ENCODE measurements at places on chromosomes 16 and 17.

DNA sequence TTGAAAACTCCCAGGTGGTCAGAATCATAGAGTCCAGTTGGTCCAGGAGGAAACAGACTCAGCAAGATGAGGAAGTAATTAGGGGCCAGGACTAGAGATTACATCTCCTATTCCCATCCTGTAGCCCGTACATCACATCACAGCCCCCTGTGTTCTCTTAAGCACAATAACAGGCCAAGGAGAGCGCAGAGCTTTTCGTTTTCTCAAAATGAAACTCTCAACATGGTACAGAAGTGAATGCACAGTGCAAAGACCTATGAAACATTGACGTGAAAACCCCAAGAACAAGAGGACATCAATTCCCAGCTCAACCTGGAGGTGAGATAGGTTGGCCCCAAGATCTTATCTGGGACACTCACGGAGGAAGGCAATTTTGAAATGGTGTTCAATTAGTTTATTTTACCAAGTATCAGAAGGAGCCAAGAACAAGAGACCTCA, 9.0 kb downstream of the PIK3R5 start:
- DNase-seq = no peak

DNA sequence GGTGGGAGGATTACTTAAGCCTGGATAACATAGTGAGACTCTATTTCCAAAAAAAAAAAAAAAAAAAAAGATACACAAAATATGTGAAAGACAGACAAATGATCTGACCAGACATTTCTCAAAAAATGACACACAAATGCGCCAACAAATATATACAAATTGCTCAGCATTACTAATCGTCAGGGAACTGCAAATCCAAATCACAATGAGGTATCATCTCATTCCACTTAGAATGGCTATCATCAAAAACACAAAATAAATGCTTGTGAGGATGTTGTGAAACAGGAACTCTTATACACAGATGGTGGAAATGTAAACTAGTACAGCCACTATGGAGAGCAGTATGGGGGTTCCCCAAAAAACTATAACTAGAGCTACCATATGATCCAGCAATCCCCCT, 62.4 kb downstream of the STX8 start:
- DNase-seq = no peak

- no peak for DNase-seq
Measured at GRCh38 chr16:78551487-78552085, 452.1 kb downstream of the WWOX start.

- DNase-seq = no peak
Measured at GRCh38 chr17:29802246-29802645, 127.8 kb downstream of the SSH2 start.

GRCh38 chr16:66342294-66342900, 24.1 kb upstream of the CDH5 start:
- DNase-seq = no peak

- DNase-seq = peak; percentile 9
Measured at GRCh38 chr17:62892061-62892675, 73.9 kb upstream of the TANC2 start.

GRCh38 chr17:43030137-43030767, 5.2 kb downstream of the RND2 start:
- no peak for DNase-seq

- DNase-seq = no peak
Measured at GRCh38 chr17:62664336-62665120, 37.1 kb downstream of the MRC2 start.

GRCh38 chr17:80631142-80632045, 86.8 kb downstream of the RPTOR start:
- peak; percentile 44 for DNase-seq

DNA sequence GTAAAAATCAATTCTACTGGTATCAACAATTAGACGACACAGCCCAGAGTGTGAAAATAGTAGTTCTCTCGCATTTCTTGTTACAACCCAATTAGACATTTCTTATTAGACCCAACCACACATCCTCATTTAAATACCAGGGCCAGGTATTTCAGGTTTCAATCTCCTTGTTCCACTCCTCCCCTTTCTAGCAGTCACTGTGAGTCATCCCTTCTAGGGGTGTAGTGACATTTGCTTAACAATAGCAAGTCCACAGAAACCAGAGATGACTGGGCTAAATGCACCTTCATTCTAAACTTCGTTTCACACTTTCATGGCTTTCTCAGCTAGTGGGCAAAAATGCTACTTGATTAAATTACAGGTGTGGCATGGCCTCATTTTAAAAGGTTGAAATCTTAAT, 116.9 kb upstream of the CACNG3 start:
- DNase-seq = no peak

DNA sequence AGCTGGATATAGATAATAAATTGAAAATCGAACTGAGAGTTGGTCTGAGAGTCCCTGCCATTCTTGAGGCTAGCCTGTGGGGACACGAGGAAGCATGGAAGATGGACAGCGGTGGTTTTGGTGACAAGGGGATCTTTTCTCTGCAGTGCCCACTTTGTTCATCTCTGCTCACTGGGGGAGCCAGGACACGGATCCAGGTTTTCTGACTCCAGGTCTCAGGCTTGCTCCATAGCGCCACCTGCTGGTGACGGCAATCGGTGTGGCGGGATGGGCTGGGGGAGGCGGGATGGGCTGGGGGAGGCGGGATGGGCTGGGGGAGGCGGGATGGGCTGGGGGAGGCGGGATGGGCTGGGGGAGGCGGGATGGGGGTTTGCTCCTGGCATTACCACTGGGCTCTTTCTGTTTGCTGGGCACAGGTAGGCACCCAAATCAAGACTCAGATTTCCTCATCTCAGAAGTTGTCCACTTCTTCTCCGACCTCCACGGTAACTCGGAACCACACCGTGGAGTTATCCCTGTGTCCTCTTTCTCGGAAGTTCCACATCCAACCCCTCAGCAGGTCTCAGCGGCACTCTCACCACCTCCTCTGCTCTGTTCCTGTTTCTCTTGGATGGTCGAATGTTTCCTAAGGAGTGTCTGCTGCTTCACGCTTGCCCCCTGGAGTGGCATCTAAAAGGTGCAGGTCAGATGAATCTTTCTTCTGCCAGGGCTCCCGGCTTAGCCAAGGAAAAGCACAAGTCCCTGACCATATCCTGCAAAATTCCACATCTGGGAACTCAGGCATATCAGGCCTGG, 142.4 kb downstream of the CYLD start:
- DNase-seq = no peak

GRCh38 chr16:47028767-47029377, 55.4 kb upstream of the DNAJA2 start:
- DNase-seq = no peak

GRCh38 chr17:33837281-33837680, 417.8 kb upstream of the CCL2 start:
- DNase-seq = no peak

GRCh38 chr16:89244754-89245153, 27.3 kb downstream of the ZNF778 start:
- DNase-seq = no peak

DNA sequence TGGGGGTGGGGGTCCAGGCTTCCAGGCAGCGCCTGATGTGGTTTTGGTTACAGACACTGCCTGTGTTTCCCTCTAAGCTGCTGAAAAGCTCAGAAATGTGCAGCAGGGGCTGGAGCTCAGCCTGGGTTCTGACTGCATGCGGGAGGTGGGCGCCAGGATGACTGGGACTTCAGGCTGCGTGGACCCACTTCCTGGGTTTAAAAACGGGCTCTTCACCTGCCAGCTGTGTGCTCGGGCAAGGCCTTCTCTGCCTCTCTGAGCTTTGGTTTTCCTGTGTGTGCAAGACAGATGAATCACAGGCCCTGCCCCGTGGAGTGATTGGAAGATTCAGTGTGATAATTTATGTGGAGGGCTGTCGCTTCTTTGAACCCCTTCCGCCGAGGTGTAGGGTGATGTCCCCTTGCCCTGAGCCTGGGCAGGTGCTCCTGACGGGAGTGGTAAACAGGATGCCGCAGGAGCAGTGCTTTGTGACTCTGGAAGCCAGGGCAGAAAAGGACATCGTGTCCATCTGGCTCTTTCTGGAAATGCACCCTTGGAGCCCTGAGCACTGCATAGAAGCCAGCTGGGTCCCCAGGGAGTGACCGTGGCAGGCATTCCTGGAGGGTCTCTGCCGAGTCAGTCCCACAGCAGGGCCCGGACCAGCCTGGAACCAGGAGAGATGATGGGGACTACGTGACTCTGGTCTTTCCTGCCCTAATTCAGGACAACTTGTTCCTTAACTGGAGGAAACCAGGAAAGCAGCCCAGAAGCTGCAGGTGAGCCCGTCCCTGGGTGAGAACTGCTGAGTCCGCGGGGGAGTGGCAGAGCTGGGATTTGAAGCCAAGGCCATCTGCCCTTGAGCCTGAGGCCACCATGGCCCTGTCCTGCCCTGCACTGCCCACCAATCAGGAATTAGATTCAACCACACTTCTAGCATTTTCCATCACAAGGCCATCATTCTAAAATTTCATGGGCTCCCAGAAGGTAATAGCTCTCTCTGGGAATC, 28.5 kb upstream of the SLC7A5 start:
- DNase-seq = no peak

- no peak for DNase-seq
Measured at GRCh38 chr17:70336411-70336810, 167.1 kb downstream of the KCNJ2 start.

GRCh38 chr17:337453-337852, 15.2 kb downstream of the RPH3AL start:
- DNase-seq = no peak

GRCh38 chr16:10088380-10088793, 93.8 kb downstream of the GRIN2A start:
- DNase-seq = no peak

DNA sequence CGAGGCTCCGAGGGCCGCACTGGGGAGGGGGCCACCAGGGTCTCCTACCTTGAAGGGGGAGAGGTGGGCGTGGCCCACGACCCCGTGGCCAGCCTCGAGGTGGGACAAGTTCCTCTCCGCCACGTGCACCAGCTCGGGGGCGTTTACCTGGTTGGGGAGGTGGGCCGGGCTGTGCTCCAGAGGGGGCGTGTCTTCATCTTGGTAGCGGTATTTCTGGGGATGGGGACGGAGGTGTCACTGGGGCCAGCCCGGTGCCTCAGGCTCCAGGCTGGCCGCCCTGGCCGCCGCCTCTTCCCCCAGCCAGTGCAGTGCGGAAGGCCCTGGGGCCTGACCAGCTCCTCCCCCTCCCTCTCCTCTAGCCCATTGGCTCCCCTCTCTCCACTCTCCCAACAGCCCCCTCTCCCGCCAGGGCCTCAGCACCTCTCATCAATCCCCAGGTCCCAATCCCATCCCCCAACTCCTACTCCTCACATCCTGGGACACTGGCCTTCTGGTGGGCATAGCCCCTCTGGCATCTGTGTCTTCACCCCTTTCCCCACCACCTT, 11.5 kb downstream of the DLG4 start:
- DNase-seq = no peak

DNA sequence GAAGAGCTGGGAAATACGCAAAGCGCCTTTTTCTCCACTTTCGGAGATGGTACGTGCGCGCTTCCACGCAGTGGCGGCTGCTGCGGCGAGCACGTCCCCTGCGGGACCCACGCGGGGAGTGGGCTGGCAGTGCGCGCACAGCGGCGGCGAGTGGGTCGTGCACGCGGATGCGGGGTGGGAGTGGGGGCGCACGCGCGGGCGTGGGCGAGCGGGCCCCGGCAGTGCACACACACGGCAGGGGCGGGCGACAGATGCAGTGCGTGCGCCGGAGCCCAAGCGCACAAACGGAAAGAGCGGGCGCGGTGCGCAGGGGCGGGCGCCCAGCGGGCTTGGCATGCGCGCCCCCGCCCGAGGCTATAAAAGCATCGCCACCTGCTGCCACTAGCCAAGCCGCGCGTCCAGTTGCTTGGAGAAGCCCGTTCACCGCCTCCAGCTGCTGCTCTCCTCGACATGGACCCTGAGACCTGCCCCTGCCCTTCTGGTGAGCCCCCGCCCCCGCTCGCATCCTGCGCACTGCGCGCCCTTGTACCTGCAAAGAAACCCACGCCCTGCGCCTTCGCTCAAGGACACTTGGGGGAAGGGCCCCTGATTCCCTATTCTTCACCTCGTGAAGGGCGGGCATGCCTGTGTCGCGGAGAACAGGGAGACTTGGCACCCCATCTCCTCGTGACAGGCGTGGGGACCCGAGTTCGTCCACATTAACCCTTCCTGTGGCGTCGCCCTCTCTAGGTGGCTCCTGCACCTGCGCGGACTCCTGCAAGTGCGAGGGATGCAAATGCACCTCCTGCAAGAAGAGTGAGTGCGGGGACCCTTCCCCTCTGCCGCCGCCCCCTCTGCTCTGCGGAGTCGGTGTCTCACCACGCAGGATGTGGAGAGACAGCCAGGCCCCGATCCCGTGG, at the start of gene MT3:
Gene MT3, plus strand, starts transcription at position 388 of the 899 bp plus-strand sequence. Its CDS starts 63 bp downstream, at position 451.
- DNase-seq = no peak

GRCh38 chr16:70320121-70320520, 21.1 kb downstream of the DDX19B start:
- DNase-seq = no peak

GRCh38 chr17:44689477-44690217, at the start of gene CCDC43:
Gene CCDC43 (minus strand): TSS chr17:44689776. CDS start chr17:44689753, 23 bp downstream.
- peak; percentile 94 for DNase-seq

- no peak for DNase-seq
Measured at GRCh38 chr17:12053552-12053951, 32.9 kb downstream of the MAP2K4 start.

DNA sequence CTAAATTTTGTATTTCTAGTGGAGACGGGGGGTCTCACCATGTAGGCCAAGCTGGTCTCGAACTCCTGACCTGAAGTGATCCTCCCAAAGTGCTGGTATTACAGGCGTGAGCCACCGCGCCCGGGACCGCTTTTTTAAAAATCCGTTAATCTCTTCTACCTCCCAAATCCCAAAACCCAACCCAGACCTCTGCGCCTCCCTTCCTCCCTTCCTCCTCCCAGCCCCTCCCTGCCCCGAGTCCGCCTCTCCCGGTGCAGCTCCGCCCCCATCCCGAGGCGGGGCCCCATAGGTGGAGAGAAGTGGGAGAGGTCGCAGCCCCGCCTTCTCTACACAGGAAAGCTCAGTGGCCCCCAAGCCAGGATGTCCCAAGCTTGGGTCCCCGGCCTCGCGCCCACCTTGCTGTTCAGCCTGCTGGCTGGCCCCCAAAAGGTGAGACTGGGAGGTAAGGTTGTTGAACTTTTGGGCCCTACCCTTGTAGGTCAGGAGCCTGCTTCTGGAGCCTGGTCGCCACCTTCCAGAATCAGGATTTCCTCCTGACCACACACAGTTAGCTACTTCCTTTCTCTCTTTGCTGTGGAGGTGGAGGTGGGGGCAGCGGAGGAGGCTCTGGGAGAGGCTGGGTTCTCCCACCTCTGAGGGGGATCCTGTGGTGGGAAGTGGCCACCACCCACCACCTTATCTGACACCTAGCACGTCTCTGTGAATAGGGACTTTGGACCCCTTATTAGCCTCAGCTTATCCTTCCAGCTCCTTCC, at the start of gene TMEM92:
Gene TMEM92, plus strand, starts transcription at position 325 of the 755 bp plus-strand sequence. Its CDS starts 36 bp downstream, at position 361.
- DNase-seq = peak; percentile 43

DNA sequence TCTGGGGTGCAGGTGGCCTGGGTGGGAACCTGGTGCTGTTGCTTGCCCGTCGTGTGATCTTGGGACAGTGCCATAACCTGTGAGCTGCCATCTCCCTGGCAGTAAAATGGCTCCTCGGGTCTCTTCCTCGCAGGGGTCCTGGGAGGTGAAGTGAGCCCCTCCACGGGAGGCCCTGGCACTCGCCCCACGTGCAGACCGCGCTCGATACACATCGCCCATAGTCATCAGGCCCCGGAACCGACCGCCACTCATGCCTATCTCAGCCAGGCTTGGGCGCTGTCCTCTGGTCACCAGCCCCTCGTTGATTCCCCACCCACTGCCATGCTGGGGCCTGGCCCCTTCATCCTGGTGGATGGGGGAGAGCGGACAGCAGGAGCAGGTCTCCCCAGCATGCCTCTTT, 21.5 kb upstream of the OSGIN1 start:
- DNase-seq = no peak
